ENCODE measurements at places on chromosomes 4 and X. TPM values are rescaled to one million over a fixed set of nuclear protein-coding genes. Genes with fewer than 3 reads are reported as not detected.

STPG2 gene
- total RNA-seq = under 0.01 TPM

KCND1 gene
- total RNA-seq = 1.9 TPM

LDOC1 gene
- 6.8 TPM for total RNA-seq

JAKMIP1 gene
- not detected for total RNA-seq

DOK7 gene
- total RNA-seq = 0.17 TPM

STIM2 gene
- total RNA-seq = 29.6 TPM

XPNPEP2 gene
- total RNA-seq = 5.0 TPM

CXCL10 gene
- 1.8 TPM for total RNA-seq

TMEM150C gene
- 0.15 TPM for total RNA-seq

PAGE2 gene
- total RNA-seq = not detected

ERCC6L gene
- 7.9 TPM for total RNA-seq

DMRTC1B gene
- total RNA-seq = not detected

RASL11B gene
- 0.66 TPM for total RNA-seq

PDGFC gene
- 87.6 TPM for total RNA-seq

GPRASP2 gene
- total RNA-seq = 27.3 TPM

IL2RG gene
- total RNA-seq = not detected

SOD3 gene
- total RNA-seq = 42.3 TPM

SLITRK4 gene
- 0.87 TPM for total RNA-seq

DHRSX gene
- total RNA-seq = 25.7 TPM

MAP3K15 gene
- under 0.01 TPM for total RNA-seq

COX7B gene
- total RNA-seq = 495 TPM

SERTM2 gene
- under 0.01 TPM for total RNA-seq

PRIMPOL gene
- 14.6 TPM for total RNA-seq

PAGE5 gene
- not detected for total RNA-seq

SMC1A gene
- total RNA-seq = 9.1 TPM

SCRG1 gene
- 0.29 TPM for total RNA-seq

HTT gene
- total RNA-seq = 44.8 TPM

FAM47E gene
- 1.3 TPM for total RNA-seq

KLKB1 gene
- not detected for total RNA-seq

USP26 gene
- not detected for total RNA-seq

PGK1 gene
- total RNA-seq = 558 TPM

RBMX2 gene
- 20.5 TPM for total RNA-seq

ANKRD37 gene
- 4.6 TPM for total RNA-seq

ADRA2C gene
- total RNA-seq = 0.50 TPM

ACE2 gene
- not detected for total RNA-seq

NAA11 gene
- not detected for total RNA-seq

N4BP2 gene
- total RNA-seq = 5.3 TPM

OSTC gene
- 189 TPM for total RNA-seq

XIAP gene
- total RNA-seq = 26.1 TPM

DCAF4L1 gene
- total RNA-seq = under 0.01 TPM

HSFX2 gene
- not detected for total RNA-seq

SMIM9 gene
- total RNA-seq = not detected

ESX1 gene
- total RNA-seq = not detected

Measured in smooth muscle cell of trachea (primary cell).